ENCODE measurements at places on chromosomes 16 and 17.

- DNase-seq, result no peak
Measured at GRCh38 chr16:4679850-4680636, 13.3 kb upstream of the NUDT16L1 start.

- DNase-seq, result no peak
Measured at GRCh38 chr17:82143333-82143732, 45.3 kb upstream of the FASN start.

- DNase-seq, result no peak
Measured at GRCh38 chr17:31594416-31594815, 202.9 kb downstream of the RAB11FIP4 start.

GRCh38 chr16:68470461-68471150 is 22.3 kb upstream of the SMPD3 start:
- DNase-seq, result no peak

DNA sequence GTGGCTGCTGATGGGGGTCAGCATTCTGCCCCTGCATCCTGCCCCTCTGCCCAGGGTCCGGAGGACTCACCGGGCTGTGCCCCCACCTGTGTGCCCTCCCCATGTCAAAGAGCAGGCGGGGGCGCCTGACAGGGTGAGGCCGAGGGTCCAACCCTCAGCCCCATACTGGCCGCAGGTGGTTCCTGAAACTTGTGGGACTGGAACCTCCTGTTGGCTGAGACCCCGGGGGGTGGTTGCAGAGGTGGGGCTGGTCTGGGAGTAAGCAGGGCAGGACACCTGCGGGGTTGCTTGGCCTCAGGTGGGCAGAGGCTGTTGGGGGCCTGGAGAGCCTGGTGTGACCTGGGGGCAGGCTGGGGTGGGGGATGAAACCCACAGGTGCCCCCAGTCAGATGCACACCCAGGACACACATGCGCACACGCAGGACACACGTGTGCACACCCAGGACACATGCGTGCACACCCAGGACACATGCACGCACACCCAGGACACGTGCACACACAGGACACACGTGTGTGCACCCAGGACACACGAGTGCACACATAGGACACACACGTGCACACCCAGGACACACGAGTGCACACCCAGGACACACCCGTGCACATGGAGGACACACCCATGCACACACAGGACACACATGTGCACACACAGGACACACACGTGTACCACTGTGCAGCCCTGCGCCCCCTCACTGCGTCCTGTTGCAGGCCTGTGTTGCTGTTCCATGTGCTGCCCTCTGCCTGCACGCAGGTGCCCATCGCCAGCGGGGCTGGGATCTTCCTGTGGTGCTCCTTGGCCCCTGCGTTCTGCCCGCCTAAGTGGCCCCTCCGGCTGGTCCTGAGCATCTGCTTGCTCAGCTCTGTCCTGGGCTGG is 31.4 kb downstream of the SOX8 start:
- DNase-seq, result no peak

DNA sequence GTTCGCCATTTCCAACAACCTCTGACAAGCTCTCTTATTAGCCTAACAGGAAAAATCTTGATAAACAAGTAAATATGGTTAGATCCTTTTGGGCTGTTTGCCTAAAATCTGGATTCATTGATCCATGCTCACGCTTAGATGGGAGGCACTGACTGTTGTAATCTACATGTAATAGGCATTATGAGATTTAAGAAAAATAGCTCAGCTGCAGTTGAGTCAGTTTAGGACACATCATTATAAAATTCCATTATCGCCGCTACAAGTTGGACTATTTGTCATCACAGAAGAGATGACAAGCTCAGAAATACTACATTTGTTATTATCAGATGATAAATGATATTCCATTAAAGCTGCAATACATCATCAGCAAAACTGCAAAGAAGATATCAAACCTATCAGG is 524.0 kb downstream of the TOX3 start:
- no peak for DNase-seq

DNA sequence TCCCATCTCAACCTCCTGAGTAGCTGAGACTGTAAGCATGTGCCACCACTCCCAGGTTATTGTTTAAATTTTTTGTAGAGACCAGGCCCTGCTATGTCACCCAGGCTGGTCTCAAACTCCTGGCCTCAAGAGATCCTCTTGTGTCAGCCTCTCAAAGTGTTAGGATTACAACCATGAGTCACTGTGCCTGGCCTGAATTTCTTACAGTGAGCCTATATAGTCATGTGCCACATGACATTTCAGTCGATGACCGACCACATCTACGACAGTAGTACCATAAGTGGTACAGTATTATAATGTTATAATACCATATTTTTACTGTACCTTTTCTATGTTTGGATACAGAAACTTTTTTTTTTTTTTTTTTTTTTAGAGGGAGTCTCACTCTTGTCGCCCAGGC is 195.3 kb downstream of the STX8 start:
- DNase-seq, result no peak

GRCh38 chr16:53022374-53022773 is 30.3 kb downstream of the CHD9NB start:
- no peak for DNase-seq

- DNase-seq, result peak; percentile 35
Measured at GRCh38 chr17:57045868-57046704, 39.0 kb upstream of the AKAP1 start.

Measured in activated CD8-positive, alpha-beta memory T cell treated with anti-CD3 and anti-CD28 coated beads, Interleukin-2, amount 50 U/mL, for 4 hours (primary cell).